ENCODE measurements at places on chromosomes 2 and 18.
A peak's percentile ranks its signal among the peaks of the same experiment; 100 is the strongest.

- DNase-seq = no peak
Observed at GRCh38 chr2:69618362-69618761, 25.2 kb downstream of the AAK1 start.

DNA sequence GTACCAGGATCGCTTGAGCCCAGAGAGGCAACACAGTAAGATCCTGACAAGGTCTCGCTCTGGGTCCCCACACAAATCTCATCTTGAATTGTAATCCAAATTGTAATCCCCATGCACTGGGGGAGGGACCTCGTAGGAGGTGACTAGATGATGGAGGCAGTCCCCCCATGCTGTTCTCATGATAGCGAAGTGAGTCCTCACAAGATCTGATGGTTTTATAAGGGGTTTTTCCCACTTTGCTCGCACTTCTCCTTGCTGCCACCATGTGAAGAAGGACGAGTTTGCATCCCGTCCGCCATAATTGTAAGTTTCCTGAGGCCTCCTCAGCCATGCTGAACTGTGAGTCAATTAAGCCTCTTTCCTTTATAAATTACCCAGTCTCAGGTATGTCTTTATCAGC is 46.0 kb upstream of the SERTAD2 start:
- DNase-seq = no peak

DNA sequence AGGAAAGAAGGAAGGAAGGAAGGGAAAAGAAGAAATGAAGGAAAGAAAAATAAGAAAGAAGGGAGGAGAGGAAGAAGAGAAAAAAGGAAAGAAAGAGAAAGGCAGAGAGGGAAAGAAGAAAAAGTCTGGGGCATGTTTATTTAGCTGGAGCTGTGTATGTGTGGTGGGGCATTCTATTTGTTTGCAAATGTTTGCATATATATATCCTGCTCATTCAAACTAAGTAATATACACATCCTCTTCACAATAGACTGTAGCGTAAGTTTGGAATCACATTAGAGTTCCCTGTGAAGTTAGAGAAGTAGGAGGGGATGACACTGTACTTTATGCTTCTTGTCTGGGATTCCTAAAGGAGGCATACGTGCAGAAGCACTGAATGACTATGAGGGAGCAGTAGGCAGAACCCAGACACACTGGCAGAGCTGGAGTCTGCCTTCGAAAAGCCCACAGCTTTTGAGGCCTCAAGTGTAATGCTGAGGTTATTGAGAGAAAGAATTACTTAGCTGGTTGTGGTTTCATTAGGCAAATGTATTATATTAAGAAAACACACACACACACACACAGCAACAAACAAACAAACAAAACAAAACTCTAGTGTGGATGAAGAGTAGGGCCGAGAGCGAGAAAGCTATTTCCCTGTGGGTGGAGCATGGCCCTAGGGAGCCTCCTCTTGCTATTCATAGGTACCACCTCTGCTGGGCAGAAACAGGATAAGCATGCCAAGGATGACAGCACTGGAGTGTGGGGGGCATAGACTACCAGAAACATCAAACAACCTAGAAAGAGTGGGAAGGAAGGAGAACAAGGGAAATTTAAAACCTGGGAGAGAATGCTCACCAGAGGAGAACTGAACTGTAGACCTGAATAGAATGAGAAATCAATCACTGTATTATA is 905.1 kb upstream of the NXPH2 start:
- no peak for DNase-seq

DNA sequence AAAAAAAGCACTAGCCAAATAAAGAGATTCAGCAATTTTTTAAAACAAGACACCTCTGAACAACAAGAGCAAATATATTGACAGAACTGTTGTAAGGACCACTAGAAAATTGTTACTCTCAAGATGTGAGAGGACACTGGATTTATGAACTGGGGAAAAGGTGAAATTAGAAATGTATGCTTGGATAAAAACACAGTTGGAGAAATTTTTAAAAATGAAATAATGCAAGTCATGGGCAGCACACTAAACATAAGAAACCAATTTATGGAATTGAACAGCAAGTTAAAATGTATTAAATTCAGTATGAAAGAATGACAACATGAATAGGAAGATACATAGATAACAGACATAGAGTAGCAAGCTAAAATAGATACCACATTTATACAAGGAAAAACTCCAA is 377.4 kb downstream of the LRRTM4 start:
- no peak for DNase-seq

DNA sequence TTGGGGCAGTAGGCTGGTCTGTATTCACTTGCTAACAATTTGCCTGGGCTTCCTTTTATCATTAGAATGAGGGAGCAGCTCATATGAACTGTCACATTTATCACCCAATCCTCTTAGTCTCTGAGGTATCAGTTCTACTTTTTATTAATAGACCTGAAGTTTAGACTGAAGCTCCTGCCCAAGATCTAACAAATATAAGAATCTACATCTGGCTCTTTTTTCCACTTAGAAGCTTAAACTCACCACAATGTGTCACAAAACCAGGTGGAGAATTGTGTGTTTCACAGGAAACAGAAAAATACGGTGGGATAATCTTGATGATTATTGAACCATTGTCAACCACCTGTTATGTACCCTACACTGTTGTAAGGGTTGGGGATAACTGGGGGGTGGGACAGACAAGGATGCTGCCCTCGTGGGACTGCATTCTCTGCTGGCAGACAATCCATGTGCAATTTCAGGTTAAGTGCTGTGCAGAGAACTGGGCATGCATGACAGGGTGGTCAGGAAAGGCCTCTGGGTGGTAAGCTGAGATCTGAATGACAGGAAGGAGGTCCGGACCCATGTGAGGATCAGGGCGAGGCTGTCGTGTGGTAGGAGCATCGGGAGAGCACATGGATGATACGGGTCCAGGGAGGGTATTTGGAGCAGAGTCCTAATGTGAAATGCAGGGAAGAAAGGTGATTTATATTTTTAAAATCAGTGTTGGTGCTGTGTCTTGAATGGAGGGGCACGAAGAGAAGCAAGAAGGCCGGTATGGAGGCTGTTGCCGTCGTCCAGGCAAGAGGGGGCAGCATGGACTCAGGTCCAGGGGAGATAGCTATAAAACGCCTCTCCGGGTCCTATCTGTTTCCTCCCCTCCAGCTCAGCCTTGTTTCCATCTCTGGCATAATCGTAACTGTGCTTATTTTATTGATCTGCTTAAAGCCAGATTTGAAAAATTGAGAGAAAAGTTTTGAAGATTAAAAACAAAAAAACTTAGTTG is 17.6 kb downstream of the MYL12B start:
- no peak for DNase-seq

DNA sequence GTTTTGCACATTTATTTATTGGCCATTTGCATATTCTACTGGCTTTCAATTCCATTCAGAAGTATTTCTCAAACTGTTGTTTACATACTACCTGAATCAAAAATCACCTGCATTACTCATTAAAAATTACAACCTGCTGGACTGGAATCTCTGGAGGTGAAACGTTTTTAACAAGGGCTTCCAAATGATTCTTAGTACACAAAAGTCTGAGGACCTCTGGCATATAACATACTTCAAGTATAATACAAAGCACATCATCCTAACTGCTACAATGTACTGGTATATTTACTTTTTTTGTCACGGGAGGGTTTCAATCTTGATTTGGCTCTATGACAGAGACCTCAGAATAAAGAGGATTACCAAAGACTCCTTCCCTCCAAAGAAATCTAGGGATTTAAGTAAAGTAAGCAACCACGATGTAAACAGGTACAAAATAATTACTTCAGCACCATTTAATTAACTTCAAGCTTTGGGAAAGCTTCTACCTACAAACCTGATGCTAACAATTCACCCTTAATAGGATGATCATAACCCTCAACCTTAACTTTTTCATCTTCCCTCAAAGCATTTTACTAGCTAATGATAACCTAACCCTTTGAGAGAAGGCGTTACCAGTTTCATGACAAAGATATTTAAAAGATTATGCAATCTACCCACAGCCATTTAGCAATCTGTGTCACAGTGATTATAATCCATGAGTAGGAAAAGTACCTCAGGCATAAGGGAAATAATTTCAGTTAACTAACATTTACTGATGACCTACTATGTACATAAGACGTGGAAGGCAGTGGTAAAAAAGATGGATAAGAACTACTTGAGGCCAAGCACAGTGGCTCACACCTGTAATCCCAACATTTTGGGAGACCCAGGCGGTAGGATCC is 24.7 kb downstream of the ATAD2B start:
- DNase-seq = no peak

DNA sequence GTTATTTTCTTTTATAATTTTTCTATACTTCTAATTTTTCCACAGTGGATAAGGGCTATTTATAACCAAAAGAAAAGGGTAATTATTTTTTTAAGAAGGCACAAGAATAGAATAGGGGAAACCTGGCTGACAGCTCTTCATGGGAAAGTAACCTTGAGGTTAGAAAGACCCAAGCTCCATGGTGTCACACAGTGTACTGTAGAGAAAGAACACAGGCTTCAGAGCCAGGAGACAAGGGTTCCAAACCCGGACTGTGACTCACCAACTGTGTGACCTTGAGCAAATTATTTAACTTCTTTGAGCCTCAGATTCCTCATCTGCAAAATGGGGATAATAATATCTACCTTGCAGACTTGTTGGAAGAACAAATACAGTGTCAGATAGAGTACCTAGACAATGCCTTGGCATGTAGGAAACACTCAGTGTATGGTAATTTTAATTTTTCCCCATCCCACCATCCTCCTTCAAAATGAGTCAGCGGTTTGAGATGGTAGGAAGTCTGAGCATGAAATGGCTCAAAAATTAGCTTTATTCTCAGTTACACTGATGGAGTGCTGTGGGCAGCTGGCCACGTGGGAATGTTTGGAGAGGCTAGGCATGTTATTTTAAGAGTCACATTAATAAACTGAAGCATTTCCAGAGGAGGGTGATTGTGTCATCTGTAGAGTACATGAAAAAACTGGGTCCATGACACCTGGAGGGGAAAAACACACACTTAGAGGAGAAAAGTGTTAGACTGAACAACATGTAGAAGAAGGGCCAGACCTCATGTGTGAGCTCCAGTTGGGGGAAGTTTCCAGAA is 36.7 kb downstream of the TMEM37 start:
- DNase-seq = no peak

- no peak for DNase-seq
Observed at GRCh38 chr2:204112084-204112770, 175.7 kb downstream of the ICOS start.

GRCh38 chr2:197011801-197012641 is 85.5 kb upstream of the PGAP1 start:
- DNase-seq = peak; percentile 17

DNA sequence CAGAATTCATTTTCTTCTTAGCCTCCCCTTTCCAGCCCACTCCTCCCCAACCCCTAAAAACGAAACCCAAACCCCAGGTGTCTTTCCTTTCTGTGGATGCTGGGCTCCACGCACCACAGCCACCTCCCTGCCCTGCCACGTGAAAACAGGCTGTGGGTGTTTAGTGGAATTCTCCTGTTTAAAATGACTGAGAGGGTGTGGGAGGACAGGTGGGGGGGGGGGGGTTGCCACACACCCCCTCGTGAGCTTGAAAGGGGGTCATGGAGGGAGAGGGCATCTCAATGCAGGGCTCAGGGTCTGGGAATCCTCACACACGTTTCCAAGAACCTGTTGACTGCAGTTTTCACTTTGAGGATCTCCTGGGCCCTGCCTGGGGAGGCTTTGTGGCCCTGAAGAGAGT is 110.3 kb downstream of the FAM210A start:
- no peak for DNase-seq

DNA sequence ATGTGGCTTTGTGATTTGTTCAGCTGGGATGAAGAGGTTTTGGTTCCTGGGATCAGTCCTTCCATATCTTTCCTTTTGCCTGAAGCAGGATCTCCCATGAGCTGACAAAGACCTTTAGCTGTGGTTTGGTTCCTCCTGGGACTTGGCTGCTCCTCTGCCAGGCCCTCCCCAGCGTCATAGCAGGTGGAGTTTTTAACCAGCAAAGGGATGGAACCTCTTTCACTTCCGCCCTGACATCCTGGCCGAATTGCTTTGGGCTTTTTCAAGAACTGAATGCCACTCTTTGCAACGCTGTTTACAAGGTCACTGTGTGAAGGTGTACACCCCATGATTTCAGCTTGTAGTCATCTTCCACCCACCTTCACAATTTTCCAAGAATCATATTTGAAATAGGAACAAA is 390 bp downstream of the PCARE start:
- no peak for DNase-seq

- DNase-seq = no peak
Observed at GRCh38 chr2:144718376-144718775, 198.5 kb upstream of the ZEB2 start.

DNA sequence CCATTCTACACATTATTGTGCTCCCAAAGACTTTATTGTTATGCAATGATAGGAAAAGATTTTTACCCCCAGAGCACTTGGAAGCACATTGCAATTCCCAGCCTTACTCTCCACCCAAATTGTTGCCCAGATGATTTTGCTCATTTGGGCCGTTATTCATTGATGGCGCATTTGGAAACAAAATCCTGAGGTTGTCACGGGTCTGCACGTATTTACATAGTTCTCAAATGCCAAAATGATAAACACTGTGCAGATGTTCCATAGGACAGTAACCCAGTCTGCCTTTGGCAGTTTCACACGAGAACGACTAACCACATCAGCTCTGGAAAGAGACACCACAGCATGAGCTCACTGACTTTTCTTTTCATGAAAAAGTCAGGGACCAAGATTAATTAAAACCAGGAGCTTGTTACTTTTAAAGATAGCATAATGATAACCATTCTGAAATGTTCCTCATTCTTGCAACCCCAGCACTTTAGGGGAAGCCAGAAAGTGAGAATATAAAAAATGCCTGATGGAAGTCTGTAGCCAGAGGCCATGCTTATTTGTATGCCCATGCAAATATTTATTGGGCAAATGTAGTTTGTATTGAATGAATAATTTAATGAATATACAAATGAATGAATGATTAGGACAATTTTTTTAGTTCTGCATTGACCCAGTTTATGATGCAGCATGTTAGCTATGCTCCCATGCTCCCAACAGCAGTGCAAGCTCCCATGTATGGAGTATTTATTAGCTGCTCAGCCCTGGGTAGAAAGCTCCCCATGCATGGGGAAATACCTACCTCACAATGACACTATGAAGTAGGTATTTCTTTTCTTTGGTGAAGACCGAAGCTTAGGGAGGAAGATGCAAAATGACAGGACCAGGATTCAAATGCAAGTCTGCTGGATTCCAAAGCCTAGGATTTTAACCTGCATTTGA is 84.6 kb downstream of the MAIP1 start:
- no peak for DNase-seq

- no peak for DNase-seq
Observed at GRCh38 chr2:64201151-64201550, 56.9 kb upstream of the PELI1 start.

GRCh38 chr2:238916875-238917590 is 69.1 kb downstream of the TWIST2 start:
- DNase-seq = no peak
